Muscle of back (tissue), 13 donors: ENCODE measurements at places on chromosomes 12 and 14. TPM values are rescaled to one million over a fixed set of nuclear protein-coding genes. Genes with fewer than 3 reads are reported as not detected.

Gene SYT1
- 1.9 TPM for polyA plus RNA-seq

DNA sequence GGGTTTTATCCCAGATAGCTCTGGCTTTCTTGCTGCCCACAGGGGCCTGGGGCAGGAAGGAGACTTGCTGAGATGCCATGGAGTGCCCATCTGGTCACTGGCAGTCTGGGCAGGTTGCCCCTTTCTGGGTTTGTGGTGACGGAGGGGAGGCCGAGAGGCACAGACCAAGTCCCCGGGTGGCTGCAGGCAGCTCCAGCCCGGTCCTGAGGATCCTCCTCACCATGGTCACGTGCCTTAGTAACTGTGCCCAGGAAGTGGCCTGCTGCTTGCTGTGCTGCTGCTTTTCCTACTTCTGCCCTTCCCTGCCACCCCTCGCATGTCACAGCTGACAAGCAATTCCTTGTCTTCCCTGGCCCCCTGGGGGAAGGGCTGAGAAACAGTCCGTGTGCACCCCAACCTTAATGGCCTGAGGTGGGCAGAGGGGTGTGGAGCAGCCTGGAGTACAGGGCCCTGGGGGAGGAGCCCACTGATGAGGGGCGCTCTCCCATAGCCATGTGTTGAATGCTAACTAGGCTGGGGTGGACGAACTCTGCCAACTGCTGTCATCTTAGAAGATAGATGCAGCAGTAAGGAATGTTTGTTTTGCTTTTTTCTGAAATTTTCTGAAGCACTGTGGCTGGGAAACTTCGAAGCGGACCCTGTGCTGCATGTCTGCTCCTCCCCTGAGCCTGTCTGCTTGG lies 54.9 kb upstream of the SRSF5 start:
- no peak for DNase-seq

Gene CAPZA3
- not detected for polyA plus RNA-seq

Gene MYH6
- polyA plus RNA-seq: 4.3 TPM

DNA sequence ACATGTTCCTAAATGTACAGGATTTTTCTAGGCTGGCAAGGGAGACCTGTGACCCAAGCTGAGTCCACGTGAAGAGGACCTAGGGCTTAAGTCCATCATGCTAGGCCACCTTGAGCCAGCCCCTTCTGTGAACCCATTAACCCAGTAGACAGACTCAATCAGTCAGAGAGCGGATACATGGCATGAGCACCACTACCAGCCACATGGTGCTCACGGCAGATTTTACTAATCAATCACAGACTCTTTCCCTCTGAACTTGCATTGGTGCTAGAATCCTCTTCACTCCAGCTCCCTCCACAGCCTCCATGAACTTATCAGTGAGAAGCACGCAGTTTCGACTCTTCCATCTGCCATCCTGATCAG lies 9.0 kb downstream of the PHETA1 start:
- DNase-seq: no peak

Gene APAF1
- polyA plus RNA-seq: 33.6 TPM

GRCh38 chr12:22798116-22798515 lies 173.1 kb downstream of the ETNK1 start:
- no peak for DNase-seq

- DNase-seq: no peak
Measured at GRCh38 chr12:88866881-88867280, 286.6 kb upstream of the KITLG start.

Gene CFAP251
- polyA plus RNA-seq: 1.0 TPM

- no peak for DNase-seq
Measured at GRCh38 chr14:24178399-24179178, 6.7 kb downstream of the REC8 start.

GRCh38 chr12:26936559-26937442 lies 980 bp downstream of the INTS13 start:
- peak; percentile 10 for DNase-seq

Gene ACSM4
- polyA plus RNA-seq: not detected

Gene BICDL1
- polyA plus RNA-seq: 2.6 TPM

DNA sequence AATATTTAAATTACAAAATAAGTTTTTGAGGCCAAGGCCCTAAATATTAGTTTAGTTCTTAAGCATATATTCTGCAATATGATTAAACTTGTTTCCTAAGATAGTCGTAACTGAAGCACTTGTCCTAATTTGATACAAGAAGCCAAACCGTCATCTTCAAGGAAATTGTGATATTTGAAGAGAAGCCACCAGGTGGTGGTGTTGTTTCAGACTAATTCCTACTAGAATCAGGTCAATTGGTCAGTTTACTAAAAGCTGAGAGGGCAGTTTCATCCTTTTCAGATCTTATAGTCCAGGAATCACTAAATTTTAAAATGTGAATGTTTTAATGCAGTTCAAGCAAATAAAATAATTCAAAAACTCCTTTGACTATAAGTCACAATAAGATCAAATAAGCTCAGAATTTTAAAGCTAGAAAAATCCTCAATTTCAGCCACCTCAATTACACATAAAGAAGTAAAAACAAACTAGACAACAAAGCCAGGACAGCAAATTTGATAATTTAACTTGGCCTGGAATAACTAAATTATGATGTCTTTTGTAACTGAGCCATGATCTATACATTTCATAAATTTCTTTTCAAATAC lies 7.1 kb upstream of the ARL1 start:
- peak; percentile 46 for DNase-seq

DNA sequence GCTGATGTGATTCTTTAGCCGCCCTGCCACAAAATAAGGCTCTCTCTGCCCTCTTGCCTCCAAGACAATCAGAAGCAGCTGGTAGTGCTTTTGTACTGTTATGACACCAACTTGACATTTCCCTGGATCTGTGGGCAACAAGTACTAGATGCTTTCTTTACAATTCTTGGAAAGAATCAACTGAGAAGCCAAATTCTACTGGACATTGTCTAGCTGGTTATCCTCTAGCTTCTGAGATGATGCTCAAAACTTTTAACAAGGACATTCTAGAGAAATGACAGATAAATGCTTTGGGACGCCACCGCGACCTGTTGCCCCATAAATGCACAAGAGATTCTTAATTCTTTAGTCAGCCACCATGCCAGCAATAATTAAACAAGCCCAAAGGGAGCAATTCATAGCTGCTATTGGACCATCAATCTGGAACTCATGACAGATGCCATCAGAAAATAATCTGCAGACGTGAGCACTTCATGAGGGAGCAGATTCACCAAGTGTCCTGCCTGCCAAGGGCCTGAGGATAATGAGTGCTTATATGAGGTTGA lies 22.8 kb downstream of the FMNL3 start:
- no peak for DNase-seq
